Esophagus squamous epithelium (tissue), 5 donors: ENCODE measurements at places on chromosomes 13 and 19.

GRCh38 chr13:33119022-33119781 is 103.0 kb downstream of the KL start:
- DNase-seq = no peak

- DNase-seq = no peak
These were observed 368.9 kb downstream of the COG6 start for GRCh38 chr13:40024204-40024966.

DNA sequence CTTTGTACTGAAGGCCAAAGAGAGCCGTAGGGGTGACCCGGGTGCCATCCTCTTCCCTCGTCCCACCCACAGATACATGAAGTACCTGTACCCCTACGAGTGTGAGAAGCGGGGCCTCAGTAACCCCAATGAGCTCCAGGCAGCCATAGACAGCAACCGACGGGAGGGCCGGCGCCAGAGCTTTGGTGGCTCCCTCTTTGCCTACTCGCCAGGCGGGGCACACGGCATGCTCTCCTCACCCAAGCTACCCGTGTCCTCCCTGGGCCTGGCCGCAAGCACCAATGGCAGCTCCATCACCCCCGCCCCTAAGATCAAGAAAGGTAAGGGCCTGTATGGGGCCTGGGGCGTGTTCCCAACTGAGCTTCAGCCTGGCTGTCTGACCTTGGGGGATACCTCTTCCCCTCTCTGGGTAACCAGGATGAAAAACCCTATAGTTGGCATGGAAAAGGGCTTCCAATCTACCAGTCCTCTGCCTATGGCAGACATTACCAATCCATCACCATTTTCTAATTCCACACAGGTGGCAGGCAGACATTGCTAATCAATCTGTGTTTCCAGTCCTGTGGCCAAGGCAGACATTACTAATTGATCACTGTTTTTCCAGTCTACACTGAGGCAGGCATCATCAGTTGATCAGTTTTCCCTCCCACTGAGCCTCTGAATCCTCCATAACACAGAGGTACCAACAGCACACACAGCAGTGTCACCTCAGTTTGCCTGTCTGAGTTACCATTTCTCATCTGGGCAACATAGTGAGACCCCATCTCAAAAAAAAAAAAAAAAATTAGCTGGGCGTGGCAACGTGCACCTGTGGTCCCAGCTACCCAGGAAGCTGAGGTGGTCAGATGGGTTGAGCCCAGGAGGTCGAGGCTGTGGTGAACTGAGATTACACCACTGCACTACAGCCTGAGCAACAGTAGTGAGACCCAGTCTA is 19.1 kb upstream of the WDR18 start:
- DNase-seq = no peak

- DNase-seq = no peak
These were observed 852.7 kb upstream of the KLHL1 start for GRCh38 chr13:70960841-70961443.

GRCh38 chr19:7689165-7689564 is 8.5 kb downstream of the TRAPPC5 start:
- no peak for DNase-seq

DNA sequence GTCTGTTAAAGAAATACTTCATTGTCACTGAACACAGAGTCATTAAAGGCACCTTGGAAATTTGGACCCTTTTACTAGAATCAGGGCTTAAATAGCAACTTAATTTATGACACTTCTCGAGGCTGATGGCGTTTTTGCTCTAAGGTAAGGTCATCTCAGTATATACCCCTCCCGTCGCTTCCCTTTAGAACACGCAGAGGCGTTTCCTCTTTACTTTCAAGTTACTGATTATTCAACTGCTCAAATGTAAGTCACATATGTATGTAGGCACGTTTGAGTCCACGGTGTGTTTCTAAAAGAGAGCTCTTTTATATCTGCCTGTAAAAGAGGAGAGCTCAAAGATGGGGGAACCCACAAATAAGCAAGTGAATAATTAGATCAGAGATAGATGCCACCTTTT is 181.5 kb downstream of the TSHZ3 start:
- no peak for DNase-seq

- no peak for DNase-seq
These were observed 7.7 kb downstream of the PNMA8B start for GRCh38 chr19:46487802-46488445.

GRCh38 chr19:13329766-13330165 is 176.5 kb downstream of the CACNA1A start:
- DNase-seq = no peak

- no peak for DNase-seq
These were observed 177.8 kb upstream of the NBEA start for GRCh38 chr13:34764246-34764645.

- no peak for DNase-seq
These were observed 18.7 kb downstream of the STK24 start for GRCh38 chr13:98557937-98558792.

DNA sequence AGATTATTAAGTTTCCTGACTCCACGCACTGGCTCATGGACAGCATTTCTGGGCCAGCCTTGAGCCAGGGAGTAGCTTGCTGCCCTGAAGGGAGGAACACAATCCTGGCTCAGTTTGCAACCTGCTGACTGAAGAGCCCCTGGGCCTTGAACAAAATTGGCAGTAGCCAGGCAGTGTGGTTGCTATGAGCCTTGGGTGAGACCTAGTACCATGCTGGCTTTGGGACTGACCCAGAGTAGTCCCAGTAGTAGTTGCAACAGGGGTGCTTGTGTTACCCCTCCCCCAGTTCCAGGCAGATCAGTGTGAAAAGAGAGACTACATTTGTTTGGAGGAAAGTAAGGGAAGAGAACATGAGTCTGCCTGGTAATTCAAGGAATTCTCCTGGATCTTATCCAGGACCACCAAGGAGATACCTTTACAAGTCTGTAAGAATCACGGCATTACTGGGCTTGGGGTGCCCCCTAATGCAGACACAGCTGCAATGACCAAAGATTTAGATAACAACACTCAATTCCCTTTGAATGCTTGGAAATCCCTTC is 22.0 kb downstream of the ITGBL1 start:
- no peak for DNase-seq

- DNase-seq = no peak
These were observed 5.1 kb downstream of the CD37 start for GRCh38 chr19:49340069-49340864.

DNA sequence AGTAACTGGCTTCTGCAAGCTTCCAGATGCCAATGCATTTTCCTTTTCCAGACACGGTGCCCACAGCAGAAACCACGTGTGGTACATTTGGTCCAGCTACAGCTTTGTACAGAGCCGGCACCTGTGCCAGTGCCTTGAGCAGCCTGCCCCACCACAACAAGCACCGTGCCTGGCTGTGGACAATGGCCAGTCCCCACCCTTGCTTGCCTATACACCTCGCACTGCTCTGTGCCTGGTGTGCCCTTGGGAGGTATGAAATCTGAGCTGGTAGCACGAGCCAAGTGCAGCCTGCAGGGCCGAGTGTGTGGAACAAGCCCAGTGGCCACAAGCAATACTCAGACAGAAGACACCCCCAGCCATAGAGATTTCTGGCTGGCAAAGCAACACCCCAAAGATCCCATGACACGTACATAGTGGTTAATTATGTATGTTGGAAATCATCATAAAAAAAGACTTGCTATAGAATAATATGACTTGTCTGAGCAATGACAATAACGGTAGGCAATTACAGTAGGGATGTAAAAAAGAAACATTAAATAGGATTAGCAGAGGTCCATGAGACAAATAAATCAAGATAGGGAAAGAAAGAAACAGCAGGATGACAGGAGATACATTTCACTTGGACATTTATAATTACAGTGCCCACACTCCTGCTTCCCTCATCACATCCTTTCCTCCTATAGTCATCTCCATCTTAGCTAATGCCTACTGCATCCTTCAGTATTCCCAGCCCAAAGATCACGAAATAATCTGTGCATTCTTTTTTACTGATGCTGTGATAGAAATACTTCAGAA is 1399.5 kb downstream of the PCDH9 start:
- DNase-seq = no peak
